Kidney (tissue), 22 donors: ENCODE measurements at places on chromosomes 3 and 15. TPM values are rescaled to one million over a fixed set of nuclear protein-coding genes. Genes with fewer than 3 reads are reported as not detected.

The GOLGA8T gene
- not detected for total RNA-seq

The TMOD2 gene
- total RNA-seq = 9.3 TPM

The EBLN2 gene
- 4.5 TPM for total RNA-seq

The CAMK2N2 gene
- total RNA-seq = 0.31 TPM

The ABCC5 gene
- 39.3 TPM for total RNA-seq

The TRH gene
- not detected for total RNA-seq

The TERC gene
- 2.1 TPM for total RNA-seq

The NANOGP8 gene
- total RNA-seq = 1.3 TPM

The CRYBG3 gene
- 20.7 TPM for total RNA-seq

The TMEM108 gene
- total RNA-seq = 0.91 TPM

The TIMP4 gene
- 7.6 TPM for total RNA-seq

The SI gene
- total RNA-seq = not detected

The CACNA1D gene
- total RNA-seq = 35.7 TPM

The PEX5L gene
- total RNA-seq = not detected

The GABRB3 gene
- 6.9 TPM for total RNA-seq
